ENCODE measurements at places on chromosomes 3 and 15.

DNA sequence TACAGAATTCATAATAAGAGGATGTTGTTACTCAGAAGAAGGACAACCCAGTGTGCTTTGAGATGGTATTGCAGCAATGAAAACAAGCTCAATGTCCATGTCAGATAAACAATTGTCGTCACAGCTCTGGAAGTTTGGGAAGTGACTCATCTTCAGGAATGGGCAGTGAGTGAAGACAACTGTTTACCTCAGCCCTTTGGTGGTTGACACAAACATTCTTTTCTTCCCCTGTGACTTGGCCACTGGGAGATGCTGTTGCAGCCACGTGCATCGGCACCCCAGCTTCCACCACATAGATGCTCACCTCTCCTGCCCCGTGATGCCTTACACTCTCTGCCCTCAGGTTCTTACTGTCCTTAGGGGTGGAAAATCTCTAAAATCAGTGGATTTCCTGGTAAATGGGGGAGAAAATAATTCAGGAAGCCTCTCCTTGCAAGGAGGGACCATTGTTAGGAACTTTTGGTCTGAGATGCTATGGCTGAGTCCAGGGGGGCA is 114.1 kb upstream of the GALNT15 start:
- DNase-seq, result no peak

DNA sequence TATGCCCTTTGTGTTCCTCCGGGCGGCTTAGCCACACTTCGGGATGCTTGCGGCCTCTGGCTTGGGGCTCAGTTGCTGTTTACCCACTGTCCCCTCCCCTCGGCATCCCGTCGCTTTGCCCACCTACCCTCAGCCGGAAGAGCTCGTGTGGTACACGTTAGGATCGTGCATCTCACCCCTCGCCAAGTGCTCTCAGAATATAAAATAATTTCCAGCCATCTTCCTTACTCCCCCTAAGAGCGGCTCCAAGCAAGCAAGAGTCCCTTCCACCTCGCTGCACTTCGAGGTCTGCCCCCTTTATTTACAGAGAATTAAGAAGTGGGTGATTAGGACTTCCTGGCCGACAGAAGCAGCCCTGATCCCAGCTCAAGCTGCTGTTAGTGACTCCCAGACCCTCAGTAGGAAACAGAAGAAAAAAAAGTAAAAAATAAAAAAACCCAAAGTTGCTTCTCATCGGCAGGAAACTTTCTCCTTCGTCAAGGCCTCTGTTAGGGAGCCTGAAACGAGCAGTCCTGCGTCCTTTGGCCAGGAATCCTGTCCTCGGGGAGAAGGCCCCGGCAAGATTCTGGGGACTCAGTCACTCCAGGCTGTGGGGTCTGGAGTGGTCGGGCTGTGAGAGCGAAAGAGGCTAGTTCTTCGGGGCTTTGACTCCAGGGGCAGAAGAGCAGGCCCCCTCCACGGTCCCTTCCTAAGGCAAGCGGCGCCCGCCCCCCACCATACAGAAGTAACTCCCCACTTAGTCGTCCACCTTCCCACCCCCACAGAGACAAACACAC is 3.0 kb downstream of the MEIS2 start:
- no peak for DNase-seq

GRCh38 chr15:71149646-71150557 is 34.6 kb downstream of the THSD4 start:
- DNase-seq, result no peak

- DNase-seq, result no peak
These were observed 233.4 kb upstream of the TBL1XR1 start for GRCh38 chr3:177430653-177431052.

DNA sequence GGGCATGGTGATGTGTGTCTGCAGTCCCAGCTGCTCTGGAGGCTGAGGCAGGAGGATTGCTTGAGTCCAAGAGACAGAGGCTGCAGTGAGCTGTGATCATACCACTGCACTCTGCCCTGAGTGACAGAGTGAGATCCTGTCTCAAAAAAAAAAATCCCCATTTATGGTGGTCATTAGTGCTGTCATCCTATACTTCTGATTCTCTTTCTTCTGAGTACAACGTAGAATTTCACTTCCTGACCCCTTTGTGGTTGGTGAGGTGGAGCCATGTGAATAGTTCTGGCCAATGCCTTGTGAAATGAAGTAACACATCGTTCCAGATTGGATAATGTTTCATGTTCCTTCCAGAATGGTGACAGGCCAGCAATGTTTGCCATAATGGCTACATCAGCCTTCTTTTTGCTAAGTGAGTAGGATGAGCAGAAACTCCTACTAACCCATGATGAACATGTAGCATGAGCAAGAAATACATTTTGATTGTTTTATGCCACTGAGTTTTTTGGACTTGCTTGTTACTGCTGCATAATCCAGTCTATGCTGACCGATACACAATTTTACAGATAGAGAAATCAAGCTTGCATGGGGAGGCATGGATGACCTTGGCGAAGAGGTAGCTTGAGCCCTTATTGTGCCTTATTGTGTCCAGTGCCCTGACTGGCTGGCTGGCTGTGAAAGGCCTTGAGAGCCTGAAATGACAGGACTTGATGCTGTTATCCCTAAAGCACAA is 30.9 kb upstream of the TLE3 start:
- no peak for DNase-seq

- no peak for DNase-seq
These were observed 9.5 kb downstream of the CA12 start for GRCh38 chr15:63372018-63372705.

GRCh38 chr15:41231422-41232226 is 556 bp downstream of the CHP1 start:
- DNase-seq, result no peak

DNA sequence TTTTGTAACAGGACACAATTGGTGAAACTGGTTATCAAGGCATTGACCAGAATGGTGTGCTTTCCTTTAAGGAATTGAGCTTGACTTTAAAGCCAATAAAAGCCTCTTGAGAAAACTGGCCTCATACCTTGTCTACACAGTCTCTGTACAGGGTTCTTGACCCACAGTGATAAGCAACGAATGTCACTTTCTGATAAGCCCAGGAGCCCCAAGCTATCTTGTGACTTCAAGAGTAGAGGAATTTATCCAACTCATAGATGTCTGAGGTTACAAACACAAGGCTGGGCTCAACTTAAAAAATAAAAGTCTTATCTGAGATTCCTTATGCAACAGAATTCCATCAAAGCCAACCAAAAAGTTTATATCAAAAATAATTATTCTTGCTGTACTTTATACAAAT is 212.1 kb downstream of the GBE1 start:
- DNase-seq, result no peak

DNA sequence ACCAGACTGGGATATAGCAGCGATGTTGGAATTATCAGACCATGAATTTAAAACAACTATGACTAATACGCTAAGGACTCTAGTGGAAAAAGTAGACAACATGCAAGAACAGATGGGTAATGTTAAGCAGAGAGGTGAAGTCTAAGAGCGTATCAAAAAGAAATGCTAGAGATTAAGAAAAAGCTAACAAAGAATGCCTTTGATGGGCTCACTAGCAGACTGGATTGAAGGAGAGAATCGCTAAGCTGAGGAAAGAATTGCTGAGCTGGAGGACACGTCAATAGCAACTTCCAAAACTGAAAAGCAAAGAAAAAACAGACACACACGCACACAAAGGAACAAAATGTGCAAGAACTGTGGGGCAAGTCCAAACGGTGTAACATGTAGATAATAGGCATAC is 20.0 kb upstream of the CMTM6 start:
- no peak for DNase-seq

- DNase-seq, result no peak
These were observed 921.0 kb upstream of the ROBO1 start for GRCh38 chr3:80688814-80689213.

- no peak for DNase-seq
These were observed 84.7 kb upstream of the PPIB start for GRCh38 chr15:64247535-64247905.

GRCh38 chr3:87186608-87187159 is 40.4 kb upstream of the CHMP2B start:
- DNase-seq, result no peak

- DNase-seq, result no peak
These were observed 38.8 kb downstream of the DNAJC13 start for GRCh38 chr3:132456136-132456535.

DNA sequence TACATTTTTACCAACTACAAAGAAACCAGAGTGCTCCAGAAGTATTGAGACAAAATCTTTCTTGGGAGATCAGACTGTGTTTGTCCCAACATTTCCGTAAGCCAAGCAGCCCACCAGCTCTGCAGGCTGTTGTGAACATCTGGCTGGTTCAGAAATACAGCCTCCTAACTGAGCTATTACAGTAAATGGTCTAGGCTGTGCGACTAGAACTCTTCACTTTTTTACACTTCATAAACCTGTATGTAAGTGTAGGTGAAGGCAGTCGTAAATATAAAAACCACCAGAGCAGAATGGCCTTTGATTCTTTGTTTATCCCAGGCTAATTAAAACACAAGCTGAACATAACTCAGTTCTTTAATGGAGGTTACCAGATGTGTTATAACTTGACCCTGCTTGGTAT is 235.3 kb downstream of the ARRDC4 start:
- DNase-seq, result no peak

- DNase-seq, result no peak
These were observed 88.9 kb downstream of the PLOD2 start for GRCh38 chr3:146072061-146072460.

GRCh38 chr3:49805897-49806701 is 3.0 kb downstream of the INKA1 start:
- no peak for DNase-seq

- no peak for DNase-seq
These were observed 44.5 kb downstream of the ANAPC13 start for GRCh38 chr3:134441321-134441720.

DNA sequence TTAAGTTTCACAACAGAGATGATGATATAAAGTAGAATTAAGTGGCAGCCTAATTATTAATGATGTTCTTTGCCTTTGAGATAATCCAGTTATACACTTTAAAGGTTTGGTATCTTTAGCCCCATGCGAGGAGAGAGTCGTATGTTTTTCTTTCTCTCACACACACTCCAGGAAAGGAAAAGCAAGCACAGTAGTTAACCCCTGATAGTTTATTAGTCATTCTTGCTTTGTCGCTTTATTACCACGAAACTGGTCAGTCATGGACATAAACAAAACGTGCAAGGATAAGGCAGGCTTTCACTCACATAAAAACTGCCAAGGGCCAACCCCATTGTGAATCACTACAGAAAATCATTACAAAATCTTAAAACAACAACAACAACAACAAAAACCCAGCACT is 866.9 kb downstream of the FHIT start:
- DNase-seq, result no peak

GRCh38 chr15:81054236-81054635 is 53.5 kb downstream of the TLNRD1 start:
- no peak for DNase-seq

DNA sequence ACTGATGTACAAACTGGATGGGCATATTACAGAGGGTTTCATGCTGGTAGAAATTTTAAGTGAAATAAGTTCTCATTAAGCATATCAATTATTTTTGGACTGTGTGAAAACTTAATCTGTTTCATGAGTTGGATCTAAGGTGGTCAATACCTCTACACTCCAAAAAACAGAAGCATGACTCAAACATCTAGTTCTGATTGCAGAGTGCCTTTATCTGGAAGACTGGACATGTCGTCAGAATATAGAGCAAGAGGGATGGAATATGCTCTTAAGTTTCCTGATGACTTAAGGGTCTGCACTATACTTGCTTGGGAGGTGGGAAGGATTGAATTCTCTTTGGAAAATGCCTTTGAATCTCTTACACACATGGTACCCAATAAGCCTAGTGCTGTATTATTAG is 138.3 kb downstream of the LPP start:
- DNase-seq, result no peak

DNA sequence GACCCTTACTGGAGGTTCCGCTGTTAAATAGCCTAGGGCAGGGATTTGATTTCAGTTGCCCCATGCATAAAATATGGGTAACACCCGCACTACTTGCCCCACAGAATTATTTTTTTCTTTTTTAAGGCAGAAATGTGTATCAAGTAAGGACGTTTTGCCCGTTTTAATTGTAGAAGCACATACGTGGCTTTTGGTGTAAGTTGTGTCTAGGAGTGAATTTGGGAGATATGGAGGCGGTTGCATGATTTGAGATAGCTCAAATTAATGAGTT is 636 bp upstream of the LRRC58 start:
- DNase-seq, result no peak

DNA sequence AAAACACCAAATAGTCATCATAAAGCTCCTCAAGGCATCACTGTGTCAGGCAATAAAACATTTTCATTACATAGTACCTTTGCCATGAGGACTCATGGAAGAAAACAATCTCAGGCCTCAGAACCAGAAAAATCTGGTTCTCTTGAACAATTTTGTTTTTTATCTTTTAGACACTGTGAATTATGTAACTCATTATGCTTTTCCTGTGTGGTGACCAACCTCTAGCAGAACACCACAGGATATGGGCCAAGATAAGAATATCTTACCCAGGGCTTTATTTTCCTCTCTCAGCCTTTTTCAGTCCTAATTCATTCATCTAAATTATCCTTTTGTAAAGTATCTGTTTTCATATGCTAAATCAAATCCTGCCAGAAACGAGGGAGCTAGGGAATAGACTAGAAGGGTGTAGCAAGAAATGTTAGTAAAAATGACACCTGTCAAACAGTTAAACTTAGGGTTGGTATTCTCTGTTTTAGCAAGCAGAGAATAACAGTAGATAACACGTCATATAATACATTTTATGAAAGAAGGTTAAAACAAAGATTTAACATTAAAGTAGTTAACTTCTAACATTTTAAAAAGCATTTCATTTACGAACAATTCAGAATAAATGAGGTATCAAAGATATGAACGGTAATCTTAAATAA is 111.1 kb downstream of the FBXL22 start:
- peak; percentile 11 for DNase-seq

DNA sequence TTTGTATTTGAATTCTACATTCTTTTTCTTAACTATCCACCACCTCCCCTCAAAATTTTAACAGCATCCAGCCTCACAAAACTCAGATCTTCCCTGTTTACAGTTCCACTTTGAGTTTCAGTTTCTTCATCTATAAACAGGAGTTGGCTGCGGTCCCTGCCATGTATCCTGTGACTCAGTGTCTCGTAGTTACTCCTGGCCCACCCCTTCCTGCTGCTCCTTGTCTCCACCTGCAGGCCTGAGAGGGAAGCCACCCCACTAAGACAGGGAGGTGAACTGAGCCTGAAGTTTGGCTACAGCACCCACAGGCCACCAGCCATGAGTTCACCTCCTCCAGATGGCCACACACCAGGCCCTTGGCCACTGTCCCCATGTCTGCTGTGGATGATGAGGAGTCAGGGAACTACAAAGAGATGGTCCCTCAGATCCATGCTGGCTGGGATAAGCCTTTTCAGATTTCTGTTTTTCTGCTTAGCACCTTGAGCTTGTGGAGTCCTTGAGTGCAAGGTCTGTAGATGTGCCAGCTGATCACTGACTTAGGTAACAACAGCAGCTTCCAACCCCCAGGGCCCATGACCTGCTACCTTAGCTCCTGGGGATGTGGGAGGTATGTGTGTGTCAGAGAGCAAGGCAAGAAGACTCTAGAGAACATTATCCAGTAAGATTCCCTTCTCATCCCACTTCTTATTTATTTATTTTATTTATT is 37.5 kb downstream of the CD86 start:
- DNase-seq, result no peak

Measured in T-helper 22 cell (primary cell).